ENCODE measurements at places on chromosomes 16 and 17.

DNA sequence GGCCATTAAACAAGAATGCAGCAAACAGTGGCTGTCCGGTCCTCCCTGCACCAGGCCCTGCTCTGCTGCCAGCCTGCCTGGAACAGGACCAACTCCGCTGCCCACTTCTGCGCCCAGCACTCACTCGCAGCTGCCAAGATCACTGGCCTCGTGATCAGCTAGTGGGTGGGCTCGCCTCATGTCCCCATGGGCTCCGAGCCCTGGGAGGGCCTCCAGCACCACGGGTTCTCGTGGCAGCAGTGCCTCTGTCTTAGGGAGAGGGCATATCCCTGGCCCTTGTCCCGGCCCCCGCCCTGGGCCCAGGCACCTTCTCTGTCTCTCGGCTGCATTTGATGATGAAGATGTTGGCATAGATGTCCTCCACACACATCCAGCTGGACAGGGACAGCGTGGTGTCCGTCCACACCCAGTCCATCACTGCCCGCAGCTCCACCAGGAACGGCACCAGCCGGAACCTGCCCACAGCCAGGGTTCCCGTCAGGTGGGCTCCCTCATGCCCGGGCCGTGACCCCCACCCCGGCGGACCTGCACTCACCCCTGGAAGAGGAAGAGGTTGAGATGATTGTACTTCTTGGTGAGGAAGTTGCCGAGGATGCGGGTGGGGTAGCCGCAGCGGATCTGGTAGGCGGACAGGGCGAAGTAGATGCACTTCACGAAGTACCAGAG is 13.1 kb downstream of the CTU2 start:
- H3K36me3 ChIP-seq = no peaks in the 10 kb centered on the region
- H3K4me1 ChIP-seq = no peaks in the 10 kb centered on the region
- no peaks in the 10 kb centered on the region for H3K27me3 ChIP-seq
- H3K27ac ChIP-seq = peak overlapping the region; percentile 56
- no peak for DNase-seq
- H3K4me3 ChIP-seq = no peak overlapping the region

GRCh38 chr17:66990047-66990446 is 25.5 kb downstream of the CACNG4 start:
- no peak overlapping the region for H3K27ac ChIP-seq
- H3K4me3 ChIP-seq = no peak overlapping the region
- no peaks in the 10 kb centered on the region for H3K4me1 ChIP-seq
- no peaks in the 10 kb centered on the region for H3K27me3 ChIP-seq

GRCh38 chr17:50268743-50269275 is 5.5 kb upstream of the TMEM92 start:
- H3K27ac ChIP-seq = peak overlapping the region; percentile 92
- peaks cover 39% of the 10 kb centered on the region for H3K4me1 ChIP-seq
- peak; percentile 18 for DNase-seq
- H3K36me3 ChIP-seq = no peaks in the 10 kb centered on the region
- H3K27me3 ChIP-seq = no peaks in the 10 kb centered on the region

- no peaks in the 10 kb centered on the region for H3K36me3 ChIP-seq
- no peak overlapping the region for H3K4me3 ChIP-seq
- H3K27me3 ChIP-seq = no peaks in the 10 kb centered on the region
These were observed 25.3 kb downstream of the CMIP start for GRCh38 chr16:81469710-81470535.

- no peaks in the 10 kb centered on the region for H3K27me3 ChIP-seq
- no peaks in the 10 kb centered on the region for H3K36me3 ChIP-seq
- DNase-seq = no peak
- peak overlapping the region; percentile 70 for H3K4me3 ChIP-seq
- peaks cover 9% of the 10 kb centered on the region for H3K4me1 ChIP-seq
- peak overlapping the region; percentile 87 for H3K27ac ChIP-seq
These were observed 1.1 kb downstream of the HSD17B1 start for GRCh38 chr17:42553866-42554249.

GRCh38 chr16:27221576-27222248 is 18.4 kb downstream of the KDM8 start:
- DNase-seq = no peak
- peaks cover 7% of the 10 kb centered on the region for H3K4me1 ChIP-seq
- H3K36me3 ChIP-seq = no peaks in the 10 kb centered on the region
- H3K4me3 ChIP-seq = no peak overlapping the region
- peak overlapping the region; percentile 73 for H3K27ac ChIP-seq
- no peaks in the 10 kb centered on the region for H3K27me3 ChIP-seq

DNA sequence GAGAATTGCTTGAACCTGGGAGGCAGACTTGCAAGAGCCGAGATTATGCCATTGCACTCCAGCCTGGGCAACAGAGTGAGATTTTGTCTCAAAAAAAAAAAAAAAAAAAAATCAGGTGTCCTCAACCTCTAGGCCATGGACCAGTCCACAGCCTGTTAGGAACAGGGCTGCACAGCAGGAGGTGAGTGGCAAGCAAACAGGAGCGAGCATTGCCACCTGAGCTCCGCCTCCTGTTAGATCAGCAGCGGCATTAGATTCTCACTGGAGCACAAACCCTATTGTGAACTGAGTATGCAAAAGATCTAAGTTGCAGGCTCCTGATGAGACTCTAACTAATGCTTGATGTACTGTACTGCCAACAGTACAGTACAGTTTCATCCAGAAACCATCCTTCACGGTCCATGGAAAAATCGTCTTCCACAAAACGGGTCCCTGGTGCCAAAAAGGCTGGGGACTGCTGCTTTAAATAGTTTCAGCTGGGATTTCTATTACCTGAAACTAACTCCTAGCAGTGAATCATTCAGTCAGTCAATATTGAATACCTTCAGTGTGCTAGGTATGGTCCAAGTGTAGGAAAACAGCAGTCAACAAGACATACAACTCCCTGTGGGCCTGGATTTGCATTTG is 56.3 kb upstream of the DHX40 start:
- no peak overlapping the region for H3K27ac ChIP-seq
- no peak overlapping the region for H3K4me3 ChIP-seq
- DNase-seq = no peak
- no peaks in the 10 kb centered on the region for H3K36me3 ChIP-seq

DNA sequence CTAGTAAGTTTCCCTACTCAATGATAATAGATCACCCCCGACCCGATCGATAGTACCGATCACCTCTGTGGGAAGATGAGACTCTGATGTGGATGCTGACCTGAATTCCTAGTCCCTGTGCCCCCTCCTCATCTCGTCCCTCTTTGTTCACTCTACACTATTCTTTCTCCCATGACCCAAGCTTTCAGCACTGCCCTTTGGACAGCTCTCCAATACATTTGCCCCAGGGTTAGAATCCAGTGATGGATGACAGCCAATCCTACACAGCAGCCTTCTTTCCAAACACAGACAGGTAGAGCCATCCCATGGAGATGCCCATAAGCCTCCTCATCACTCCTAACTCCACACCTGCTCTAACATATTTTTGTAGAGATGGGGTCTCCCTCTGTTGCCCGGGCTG is 141.1 kb downstream of the GSG1L start:
- H3K27me3 ChIP-seq = no peaks in the 10 kb centered on the region
- no peaks in the 10 kb centered on the region for H3K36me3 ChIP-seq
- DNase-seq = no peak
- no peaks in the 10 kb centered on the region for H3K4me1 ChIP-seq
- H3K27ac ChIP-seq = no peak overlapping the region
- H3K4me3 ChIP-seq = no peak overlapping the region

GRCh38 chr16:2948807-2949704 is 15.0 kb upstream of the KREMEN2 start:
- no peaks in the 10 kb centered on the region for H3K27me3 ChIP-seq
- no peaks in the 10 kb centered on the region for H3K36me3 ChIP-seq
- H3K4me3 ChIP-seq = no peak overlapping the region
- H3K27ac ChIP-seq = no peak overlapping the region
- peak; percentile 11 for DNase-seq

DNA sequence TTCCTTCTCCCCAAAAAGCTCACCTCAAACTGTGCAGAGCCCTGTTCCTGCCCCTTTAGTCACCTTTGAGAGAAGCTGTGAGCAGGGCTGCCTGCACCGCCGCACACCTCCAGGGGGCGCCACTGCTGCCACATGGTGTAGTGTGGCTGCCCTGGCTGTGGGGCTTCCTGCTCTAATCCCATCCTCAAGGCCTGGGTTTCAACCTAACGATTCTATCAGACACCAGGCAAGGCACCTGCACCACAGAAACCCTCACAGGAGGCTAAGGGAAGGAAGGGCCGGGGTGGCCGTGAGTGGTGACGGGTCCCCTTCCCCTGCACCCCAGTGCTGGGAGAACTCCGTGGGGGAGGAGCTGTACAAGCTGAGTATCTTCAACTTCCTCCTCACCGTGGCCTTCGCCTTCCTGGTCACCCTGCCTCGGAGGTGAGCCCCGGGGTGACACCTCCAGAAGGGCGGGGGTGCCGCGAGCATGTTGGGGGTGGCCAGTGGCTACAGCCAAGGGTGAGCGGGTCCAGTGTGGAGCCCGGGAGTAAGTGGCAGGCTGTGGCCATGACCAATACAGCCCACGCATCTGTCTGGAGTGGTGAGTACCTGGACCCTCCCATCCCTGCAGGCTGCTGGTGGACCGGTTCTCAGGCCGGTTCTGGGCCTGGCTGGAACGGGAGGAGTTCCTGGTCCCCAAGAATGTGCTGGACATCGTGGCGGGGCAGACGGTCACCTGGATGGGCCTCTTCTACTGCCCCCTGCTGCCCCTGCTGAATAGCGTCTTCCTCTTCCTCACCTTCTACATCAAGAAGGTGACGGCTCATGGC is 7.0 kb downstream of the TMC8 start:
- H3K4me1 ChIP-seq = no peaks in the 10 kb centered on the region
- H3K27me3 ChIP-seq = no peaks in the 10 kb centered on the region
- H3K4me3 ChIP-seq = no peak overlapping the region
- H3K27ac ChIP-seq = no peak overlapping the region
- DNase-seq = no peak

DNA sequence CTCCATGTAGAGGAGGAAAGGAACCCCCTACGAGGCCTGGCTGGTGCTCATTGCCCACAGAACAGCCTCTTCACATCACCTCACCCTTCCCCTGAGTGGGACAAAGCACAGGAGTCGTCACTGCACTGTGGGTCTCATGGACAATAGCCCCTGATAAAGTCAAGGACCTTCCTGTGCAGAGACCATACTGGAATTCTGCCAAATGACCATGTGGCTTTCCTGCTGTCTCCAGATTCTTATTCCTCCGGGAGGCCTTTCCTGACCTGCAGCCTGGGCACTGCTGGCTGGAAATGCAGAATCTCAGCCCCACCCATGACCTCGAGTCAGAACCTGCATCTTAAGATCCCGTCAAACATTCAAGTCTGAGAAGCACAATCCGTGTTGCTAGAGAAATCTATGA is 60.5 kb upstream of the ERN1 start:
- no peak for DNase-seq
- H3K4me3 ChIP-seq = no peak overlapping the region
- H3K4me1 ChIP-seq = no peaks in the 10 kb centered on the region
- no peaks in the 10 kb centered on the region for H3K36me3 ChIP-seq

DNA sequence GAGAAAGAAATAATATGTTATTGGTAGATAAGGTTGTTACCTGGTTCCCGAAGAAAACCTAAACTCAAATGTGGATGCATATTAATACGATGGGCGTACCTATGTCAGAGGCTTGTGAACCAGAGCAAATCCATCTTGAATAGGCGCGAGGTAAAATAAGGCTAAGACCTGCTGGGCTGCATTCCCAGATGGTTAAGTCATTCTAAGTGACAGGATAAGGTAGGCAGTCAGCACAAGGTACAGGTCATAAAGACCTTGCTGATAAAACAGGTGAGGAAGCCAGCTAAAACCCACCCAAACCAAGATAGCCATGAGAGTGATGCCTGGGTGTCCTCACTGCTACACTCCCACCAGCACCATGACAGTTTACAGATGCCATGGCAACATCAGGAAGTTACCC is 1400.1 kb downstream of the CDH8 start:
- H3K27ac ChIP-seq = no peak overlapping the region
- H3K4me3 ChIP-seq = no peak overlapping the region
- no peaks in the 10 kb centered on the region for H3K27me3 ChIP-seq
- H3K36me3 ChIP-seq = no peaks in the 10 kb centered on the region
- DNase-seq = no peak

DNA sequence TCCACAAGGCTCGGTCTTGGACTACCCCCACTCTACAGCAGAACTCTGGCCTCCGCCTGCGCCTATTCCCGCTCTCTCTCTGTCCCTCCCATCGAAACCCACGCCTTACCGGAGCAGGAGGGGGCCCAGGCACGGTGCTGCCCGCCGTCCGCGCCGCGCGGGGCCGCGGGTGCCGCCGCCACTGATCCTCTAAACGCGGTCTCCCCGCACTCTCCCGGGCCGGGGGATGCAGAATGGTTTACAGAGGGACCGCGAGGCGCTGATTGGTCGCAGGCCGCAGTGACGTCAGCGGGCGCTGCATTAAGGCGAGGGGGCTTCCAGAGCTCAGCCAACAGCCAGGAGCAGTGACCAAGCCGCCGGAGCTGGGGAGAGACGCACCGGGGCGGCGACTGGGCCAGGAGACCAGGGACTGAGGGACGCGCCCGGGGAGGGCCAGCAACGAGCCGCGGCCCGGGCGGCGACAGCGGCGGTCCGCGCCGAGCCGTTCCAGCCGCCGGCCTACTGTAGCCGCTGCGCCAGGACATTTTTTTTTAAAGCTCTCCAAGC is 747 bp upstream of the LHX1 start:
- H3K27ac ChIP-seq = no peak overlapping the region
- no peaks in the 10 kb centered on the region for H3K4me1 ChIP-seq
- peaks cover 95% of the 10 kb centered on the region for H3K27me3 ChIP-seq
- DNase-seq = no peak

DNA sequence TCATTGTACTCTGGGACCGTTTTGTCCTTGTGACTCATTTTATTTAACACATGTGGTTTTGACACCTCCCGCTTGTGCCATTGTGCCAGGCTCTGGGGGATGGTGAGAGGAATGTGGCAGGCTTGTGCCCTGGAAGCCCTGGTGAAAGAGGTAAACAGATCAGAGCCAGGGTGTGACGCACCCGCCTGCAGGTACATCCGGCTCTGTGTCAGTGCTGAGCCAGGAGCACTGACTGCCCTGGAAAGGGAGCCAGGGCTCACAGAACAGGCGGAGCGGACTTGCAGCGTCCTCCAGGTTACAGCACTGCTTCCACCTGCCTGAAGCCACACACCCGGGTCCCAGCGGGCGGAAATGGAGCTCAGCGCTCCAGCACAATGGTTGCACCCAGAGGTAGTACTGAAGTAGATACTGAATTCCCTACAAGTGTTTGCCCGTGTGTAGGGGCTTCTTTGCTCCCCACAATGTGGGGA is 30.6 kb downstream of the CDRT15 start:
- H3K27me3 ChIP-seq = no peaks in the 10 kb centered on the region
- H3K4me3 ChIP-seq = no peak overlapping the region
- H3K4me1 ChIP-seq = no peaks in the 10 kb centered on the region
- H3K36me3 ChIP-seq = no peaks in the 10 kb centered on the region
- no peak overlapping the region for H3K27ac ChIP-seq

GRCh38 chr16:5479926-5480325 is 382.3 kb upstream of the EEF2KMT start:
- H3K36me3 ChIP-seq = no peaks in the 10 kb centered on the region
- no peaks in the 10 kb centered on the region for H3K27me3 ChIP-seq
- H3K4me3 ChIP-seq = no peak overlapping the region
- no peaks in the 10 kb centered on the region for H3K4me1 ChIP-seq

- no peak overlapping the region for H3K4me3 ChIP-seq
- DNase-seq = no peak
- no peaks in the 10 kb centered on the region for H3K36me3 ChIP-seq
- no peaks in the 10 kb centered on the region for H3K4me1 ChIP-seq
These were observed 18.9 kb downstream of the TMEM132E start for GRCh38 chr17:34598161-34598776.
